ENCODE measurements at places on chromosomes 16 and 17.
A peak's percentile ranks its signal among the peaks of the same experiment; 100 is the strongest.

- DNase-seq = no peak
Measured at GRCh38 chr17:22454070-22454999, 762.0 kb downstream of the KCNJ18 start.

DNA sequence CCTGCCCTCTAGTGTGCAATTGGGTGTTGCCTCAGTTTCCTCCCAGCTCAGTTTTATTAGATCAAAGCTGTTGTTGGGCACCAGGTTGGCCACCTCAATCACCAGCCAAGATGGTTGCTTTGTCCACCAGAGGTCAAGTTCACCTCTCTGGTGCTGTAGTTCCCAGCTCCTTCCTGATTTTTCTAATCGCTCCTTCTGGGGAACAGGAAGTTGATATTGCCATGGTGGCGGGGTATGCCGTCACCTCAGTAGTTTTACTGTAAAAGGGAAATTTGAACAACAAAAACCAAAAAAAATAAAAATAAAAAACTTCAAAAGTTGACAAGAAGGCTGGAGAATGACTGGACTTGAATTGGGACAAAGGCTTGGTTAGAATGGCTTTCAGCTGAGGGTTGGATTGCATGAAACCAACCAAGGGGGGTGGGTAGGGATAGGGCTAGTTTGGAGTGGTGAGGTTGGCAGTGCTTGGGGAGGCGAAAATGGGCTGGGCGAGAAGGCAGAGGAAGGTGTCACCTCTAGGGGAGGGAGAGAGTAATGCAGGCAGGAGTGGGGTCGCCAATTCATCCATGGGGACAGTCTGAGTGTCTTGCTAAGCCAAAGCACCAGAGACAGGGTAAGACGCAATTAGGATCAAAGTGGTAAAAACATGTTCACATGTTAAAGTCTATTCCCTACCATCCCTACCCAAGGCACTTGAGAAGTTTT is 6.2 kb downstream of the EFNB3 start:
- no peak for DNase-seq

DNA sequence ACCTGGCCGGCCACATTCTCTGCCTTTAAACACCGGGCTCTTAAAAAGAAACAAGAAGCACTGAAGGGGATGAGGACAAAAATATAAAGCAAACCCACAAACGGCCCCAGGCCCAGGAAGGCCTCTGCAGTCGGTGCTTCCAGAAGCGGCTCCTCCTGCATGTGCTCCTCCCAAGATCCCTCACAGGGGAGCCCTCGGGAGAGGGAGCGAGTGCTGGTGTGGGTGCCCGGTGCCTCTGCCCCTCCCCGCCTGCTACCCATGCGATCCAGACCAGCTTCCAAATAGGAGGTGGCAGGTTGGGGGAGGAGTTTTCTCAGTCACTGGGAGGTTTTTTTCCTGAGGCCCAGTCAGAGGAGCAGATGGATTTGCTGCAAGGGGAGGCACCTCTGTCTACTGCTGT is 15.8 kb downstream of the KDM8 start:
- no peak for DNase-seq

GRCh38 chr17:55336426-55336825 is 71.7 kb downstream of the HLF start:
- no peak for DNase-seq

DNA sequence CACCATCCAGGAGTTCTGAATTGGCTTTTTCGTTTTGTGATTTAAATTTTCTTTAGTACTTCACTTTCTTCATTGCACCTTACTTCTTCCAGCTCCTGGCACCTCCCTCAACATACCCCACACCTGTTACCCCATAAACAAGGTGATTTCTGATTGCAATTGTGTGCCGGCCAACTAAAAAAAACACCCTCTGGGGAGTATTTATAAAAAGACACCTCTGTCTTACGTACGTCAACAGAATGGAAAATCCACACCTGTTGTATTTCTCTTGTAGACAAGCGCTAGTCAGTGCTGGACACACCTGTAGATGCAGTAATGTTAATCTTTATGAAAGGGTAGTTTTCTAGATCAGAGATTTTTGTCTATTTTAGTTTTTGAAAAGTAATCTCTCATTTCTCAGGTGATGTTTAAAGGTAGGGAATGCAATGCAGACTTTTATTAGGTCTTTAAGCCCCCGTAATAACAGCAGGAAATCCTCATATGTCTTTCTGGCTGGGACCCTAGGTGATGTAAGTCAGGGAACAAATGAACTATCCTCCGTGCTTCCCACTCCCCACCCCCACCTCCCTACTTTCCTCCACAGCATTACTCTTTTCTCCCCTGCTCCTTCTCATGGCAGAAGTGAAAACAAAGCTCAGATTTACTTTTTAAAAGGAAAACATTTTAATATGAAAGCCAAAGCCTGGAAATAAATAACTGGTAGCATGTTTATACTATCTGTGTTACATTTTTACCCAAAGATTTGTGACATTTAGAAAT is 4.2 kb downstream of the MSI2 start:
- DNase-seq = no peak

GRCh38 chr16:52383640-52384292 is 163.2 kb downstream of the TOX3 start:
- no peak for DNase-seq

DNA sequence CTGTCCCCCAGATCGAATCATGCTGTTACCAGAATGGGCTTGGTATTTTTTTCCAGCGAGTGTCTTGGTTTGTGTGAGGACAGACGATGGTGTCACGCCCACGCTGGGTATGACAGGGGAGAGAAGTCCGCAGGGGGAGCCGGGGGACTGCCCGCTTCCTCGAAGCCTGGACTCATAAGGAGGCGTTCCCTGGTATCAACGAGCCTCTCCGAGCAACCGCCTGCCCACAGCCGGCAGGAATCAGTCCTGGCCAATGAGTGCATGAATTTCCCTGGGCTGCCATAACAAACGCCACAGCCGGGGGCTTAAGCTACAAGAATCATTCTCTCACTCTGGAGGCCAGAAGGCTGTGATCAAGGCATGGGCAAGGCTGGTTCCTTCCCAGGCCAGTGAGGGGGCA is 26.1 kb upstream of the JPH3 start:
- no peak for DNase-seq

DNA sequence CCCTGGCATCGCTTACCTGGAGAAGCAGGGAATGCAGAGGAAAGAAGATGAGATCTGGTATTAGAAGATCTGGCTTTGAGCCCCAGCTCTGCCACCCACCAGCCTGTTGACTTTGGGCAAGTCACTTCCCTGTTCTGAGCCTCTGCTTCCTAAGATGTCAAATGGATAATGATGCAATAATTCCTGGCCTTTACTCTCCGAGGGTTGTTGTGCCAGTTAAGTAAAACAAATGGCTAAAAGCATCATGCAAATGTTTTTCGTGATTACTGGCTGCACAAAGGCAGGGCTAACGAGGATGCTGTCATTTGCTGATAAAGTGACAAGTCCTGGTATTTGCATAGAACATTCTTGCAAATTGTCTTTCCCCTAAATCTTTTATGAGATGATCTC is 1.3 kb upstream of the ZNF821 start:
- DNase-seq = no peak

DNA sequence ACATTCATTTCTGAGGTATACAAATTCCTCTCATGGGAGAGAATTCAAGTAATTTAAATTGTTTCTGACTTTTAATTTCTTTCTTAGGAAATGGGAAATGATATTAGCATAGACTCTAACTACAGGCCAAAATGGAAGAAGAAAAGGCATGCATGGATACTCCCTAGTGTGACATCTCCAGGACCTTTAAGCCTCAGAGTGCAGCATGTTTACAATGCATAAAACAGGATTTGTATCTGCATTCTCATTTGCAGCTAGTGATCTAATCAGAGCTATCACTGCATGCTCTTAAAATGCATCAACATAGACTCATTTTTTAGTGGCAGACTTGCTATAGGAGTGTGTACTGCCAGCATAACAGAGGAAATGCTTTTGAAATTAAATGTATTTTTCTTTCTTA is 224.6 kb upstream of the GOT2 start:
- DNase-seq = no peak

DNA sequence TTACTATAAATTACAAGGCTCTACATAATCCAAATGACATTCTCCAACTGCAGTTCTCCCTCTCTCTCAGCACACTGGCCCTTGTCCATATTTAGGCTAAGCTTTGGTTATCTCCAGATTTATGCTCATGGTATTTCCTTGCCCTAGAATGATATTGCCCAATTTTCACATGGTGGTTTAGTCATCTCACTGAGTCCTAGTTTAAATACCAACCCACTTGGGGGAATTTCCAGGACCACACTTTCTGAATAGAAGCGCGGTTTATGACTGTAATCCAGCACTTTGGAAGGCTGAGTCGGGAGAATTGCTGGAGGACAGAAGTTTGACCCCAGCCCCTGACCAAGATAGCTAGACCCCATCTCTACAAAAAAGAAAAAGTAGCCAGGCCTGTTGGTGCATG is 280.1 kb upstream of the MON1B start:
- DNase-seq = no peak

- DNase-seq = no peak
Measured at GRCh38 chr17:58217766-58218165, 1.3 kb downstream of the MKS1 start.

- peak; percentile 55 for DNase-seq
Measured at GRCh38 chr17:77465358-77466041, 324.7 kb downstream of the SEC14L1 start.

DNA sequence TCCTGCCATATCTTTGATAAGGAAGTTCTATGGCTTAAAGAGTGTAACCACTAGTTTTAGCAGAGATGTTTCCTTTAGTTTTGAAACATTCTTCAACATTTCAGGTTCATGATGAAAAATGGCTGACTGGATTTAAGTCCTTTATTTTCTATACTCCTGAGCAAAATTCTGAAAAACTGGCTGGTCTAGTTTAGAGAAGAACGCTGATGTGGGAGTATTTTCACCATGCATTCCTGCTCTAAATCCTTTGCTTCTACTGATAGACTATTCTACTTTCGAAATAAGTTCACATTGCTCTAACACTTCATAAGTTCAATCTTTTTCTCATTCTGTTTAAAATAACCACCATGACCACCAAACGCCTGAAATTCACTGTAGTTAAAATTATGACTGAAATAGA is 281.9 kb downstream of the FTO start:
- no peak for DNase-seq

GRCh38 chr17:4786106-4786511 is at the start of gene VMO1:
Gene VMO1, minus strand, starts transcription at chr17:4786364. Its CDS starts 12 bp downstream, at chr17:4786352.
- DNase-seq = no peak

DNA sequence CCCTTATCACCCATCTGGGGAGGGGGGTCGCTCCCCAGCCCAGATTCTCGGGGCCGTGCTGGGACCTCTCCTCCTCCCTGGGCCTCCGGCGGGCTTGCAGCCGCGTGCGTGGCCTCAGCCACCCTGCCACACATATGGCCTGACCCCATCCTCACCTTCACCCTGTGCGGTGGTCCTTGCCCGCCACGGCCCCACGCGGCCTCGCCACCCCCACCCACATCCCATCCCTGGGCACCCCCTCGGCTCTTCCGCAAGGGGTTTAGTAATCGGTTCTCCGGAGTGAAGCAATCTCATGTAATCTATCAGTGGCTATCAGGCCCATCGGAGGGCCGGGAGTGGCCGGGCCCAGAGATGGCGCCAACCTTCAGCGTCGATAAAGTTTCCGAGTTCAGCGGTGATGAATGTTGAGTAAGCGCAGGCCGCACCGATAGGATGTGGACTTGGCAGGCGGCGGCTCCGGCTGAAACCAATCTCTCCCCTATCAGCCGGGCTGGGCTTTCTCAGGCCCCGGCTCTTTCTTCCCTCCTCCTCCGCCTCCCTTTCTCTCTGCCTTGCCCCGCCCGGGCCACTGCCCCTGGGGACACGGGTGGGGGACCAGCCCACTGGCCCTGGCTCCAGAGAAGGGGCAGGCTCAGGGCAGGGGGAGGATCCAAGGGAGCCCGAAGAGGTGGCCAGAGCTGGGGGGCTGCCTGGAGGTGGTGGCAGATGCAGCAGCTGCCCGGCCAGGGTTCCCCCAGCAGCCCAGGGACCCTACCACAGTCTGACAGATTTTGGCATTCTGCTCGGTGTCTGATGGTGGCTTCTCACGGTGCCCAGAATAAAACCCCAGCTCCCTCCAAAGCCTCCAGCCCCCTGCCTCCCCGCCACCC is 20.8 kb downstream of the ZFPM1 start:
- DNase-seq = no peak

DNA sequence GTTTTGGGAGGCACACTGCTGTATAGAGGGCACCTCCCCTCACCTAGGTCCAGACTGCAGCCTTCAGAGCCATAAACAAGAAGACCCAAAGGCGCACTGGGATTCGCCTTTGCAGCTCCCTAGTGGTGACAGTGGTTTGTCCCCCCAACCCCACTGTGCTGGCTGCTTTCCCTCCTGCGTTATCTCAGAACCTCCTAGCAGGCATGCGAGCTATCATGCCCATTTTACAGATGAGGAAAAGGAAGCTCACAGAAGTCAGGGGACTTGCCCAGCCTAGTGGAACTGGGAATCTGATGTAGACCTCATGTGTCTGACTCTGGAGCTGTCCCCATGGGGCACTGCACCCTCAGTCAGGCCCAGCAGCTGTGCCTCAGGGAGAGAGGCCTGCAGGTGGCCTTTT is 115.2 kb downstream of the CLEC16A start:
- DNase-seq = no peak

- DNase-seq = peak; percentile 58
Measured at GRCh38 chr16:84922351-84923120, 88.8 kb downstream of the ZDHHC7 start.

- no peak for DNase-seq
Measured at GRCh38 chr16:68869492-68870088, 26.3 kb downstream of the TANGO6 start.

- no peak for DNase-seq
Measured at GRCh38 chr17:41825175-41825845, 10.7 kb downstream of the NT5C3B start.

- no peak for DNase-seq
Measured at GRCh38 chr17:75895370-75896155, 1.2 kb downstream of the TRIM65 start.

- DNase-seq = no peak
Measured at GRCh38 chr16:5633845-5634440, 536.3 kb upstream of the EEF2KMT start.

GRCh38 chr16:22736791-22737190 is 77.2 kb upstream of the HS3ST2 start:
- no peak for DNase-seq

DNA sequence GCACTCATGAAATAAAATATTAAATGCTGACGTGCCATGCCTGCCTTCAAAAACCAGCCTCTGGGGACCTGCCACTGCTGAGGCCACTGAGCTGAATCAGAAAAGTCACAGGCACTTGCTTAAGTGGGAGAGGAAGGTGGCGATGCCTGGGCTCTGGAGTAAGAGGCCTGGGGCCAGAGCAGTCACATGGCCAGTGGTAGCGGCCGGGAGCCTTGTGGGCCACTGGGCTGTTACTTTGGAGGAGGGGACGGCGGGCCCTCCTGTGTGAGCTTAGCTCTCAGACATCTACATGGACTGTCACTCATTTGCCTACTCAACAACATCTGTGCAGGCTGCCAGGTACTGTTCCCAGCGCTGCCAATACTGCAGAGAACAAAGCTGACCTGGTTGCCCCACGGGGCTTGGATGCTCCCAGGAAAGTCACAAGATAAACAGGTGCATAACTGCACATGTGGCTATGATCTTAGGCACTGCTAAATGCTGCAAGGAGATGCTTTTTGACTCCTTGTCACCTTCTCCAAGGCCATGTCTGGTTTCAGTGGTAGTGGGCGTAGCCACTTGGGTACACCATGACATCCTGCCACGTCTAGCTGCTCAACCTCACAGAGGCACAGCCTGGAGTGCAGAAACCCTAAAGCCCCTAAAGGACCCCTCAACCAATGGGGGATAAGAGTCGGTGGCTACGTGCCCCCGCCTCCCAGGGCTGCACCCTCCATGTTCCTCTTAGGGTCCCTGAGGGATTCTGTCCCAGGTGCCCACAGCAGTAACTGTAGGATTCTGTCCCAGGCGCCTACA is 11.6 kb downstream of the COTL1 start:
- peak; percentile 30 for DNase-seq

GRCh38 chr17:59406808-59407381 is 75.4 kb downstream of the YPEL2 start:
- no peak for DNase-seq

GRCh38 chr17:39925282-39926134 is 1.9 kb downstream of the ORMDL3 start:
- no peak for DNase-seq

All from substantia nigra (tissue), 51 donors.